Astrocyte (in vitro differentiated cells and primary cell): ENCODE measurements at places on chromosomes 12 and 14. TPM values are rescaled to one million over a fixed set of nuclear protein-coding genes. Genes with fewer than 3 reads are reported as not detected.

DNA sequence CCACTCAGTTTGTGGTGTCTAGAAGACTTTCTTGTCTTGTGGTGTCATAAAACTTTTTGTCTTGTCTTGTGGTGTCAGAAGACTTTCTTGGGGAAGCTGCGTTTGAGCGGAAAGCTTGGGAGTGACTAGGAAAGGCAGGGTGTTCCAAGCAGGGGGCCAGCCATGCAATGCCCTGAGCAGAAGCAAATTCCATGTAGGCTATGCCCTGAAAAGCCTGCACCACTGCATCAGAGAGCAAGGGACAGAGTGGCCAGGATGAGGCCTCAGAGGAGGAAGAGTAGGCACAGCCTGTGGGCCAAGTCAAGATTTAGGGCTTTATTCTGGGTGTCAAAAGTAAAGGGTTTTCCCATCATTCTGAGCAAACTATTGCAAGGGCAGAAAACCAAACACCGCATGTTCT lies 14.5 kb downstream of the KRT8 start:
- DNase-seq = no peak

DNA sequence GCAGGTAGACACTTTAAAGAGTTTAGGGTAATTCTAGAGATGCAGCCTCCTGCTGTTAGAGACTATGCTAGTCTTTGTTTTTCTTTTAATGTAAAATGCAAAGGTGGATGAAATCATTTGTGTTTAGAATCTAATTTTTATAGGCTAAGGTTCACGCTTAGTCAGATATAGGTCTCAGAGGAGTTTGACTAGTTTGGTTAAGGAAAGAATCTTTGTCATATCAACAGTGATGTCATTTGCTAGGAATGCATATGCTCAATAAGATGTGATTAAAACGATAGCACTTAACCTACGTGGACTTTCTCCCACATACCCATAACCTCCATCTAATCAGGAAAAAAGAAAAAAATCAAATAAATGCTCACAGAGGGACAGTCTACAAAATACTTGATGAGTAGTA lies 859.3 kb upstream of the ATXN7L3B start:
- DNase-seq = no peak

- no peak for DNase-seq
Measured at GRCh38 chr12:99906786-99907579, 77.8 kb downstream of the ANKS1B start.

DNA sequence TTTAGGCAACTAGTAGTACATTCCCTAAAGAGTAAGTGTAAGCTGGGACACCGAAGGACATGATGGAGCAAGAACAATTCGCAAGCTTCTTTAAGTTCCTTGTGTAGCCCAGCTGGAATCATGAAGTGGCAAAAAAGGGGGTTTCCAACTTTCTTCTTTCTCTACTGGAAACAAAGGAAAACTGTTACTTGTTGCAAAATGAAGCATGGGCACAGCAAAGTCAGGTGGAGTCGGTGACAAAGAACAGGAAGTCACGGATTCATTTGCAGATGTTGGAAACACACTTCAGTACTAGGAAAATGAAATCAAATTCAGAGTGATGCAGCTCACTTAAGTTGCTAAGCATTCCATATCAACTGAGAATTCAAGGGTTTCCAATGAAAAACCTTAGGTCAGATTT lies 706.9 kb upstream of the STXBP6 start:
- no peak for DNase-seq

DNA sequence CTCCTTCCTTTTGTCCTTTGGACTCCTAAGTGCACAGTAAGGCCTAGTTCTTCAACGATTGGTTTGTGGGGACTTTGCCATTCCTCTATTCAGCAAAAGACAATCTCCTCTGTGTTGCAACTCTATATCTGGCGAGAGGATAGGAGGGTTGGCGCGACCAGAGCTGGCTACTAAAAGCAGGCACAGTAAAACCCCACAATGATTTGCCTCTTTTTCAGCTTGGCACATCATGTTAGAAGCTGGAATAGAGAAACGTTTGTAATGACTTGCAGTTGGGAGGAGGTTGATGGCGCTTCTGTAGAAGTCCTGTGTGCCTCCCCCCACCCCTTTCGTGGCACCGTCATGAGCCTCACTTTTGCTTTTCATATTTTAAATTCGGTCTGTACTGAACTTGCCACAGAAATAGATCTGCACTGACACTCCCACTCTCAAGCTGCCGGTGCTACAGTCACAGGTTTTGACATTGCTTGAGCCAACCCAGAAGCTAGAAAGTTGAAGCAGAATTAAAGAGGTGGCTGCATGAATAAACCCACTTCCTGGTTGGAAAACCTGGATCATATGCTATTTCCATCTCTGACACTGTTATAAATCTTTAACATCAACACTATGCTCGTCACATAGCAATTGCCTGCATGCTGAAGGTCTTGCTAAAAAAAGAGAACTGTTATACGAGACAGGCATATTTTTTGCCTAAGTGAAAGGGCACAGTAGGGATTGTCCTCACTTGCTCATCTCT lies 315.3 kb upstream of the PRICKLE1 start:
- DNase-seq = no peak

GRCh38 chr14:68099495-68100045 lies 280.0 kb downstream of the RAD51B start:
- DNase-seq = peak; percentile 80

GRCh38 chr12:93783832-93784231 lies 106.7 kb downstream of the CRADD start:
- no peak for DNase-seq

DNA sequence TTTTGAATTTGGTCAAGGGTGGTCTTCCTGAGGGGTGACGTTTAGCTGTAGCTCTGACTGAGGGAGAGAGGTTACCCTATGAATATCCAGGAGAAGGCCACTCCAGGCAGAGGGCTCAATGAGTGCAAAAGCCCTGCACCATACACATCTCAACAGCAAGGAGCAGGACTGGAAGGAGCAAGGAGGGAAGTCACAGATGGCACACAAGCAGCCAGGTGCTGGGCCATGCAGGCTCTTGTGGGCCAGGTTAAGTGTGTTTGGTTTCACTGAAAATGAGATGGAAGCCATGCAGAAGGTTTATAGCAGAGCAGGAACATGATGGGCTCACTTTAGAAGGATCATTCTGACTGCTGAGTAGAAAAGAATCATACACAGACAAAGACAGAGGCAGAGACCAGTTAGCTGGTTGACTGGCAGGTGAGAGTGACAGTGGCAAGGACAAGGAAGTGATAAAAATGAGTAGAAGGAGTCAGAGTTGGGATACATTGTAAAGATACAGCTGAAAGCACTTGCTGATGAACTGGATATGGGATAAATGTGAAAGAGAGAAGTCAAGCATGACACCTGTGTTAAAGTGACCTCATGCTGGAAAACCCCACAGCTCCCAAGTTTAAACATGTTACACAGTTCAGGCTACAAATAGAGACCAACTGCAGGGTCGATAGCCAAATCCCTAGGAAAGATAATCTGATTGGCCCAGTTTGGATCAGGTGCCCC lies 81.2 kb downstream of the PRKD1 start:
- no peak for DNase-seq

GRCh38 chr12:48601013-48601756 lies 31.3 kb upstream of the LALBA start:
- peak; percentile 20 for DNase-seq

DNA sequence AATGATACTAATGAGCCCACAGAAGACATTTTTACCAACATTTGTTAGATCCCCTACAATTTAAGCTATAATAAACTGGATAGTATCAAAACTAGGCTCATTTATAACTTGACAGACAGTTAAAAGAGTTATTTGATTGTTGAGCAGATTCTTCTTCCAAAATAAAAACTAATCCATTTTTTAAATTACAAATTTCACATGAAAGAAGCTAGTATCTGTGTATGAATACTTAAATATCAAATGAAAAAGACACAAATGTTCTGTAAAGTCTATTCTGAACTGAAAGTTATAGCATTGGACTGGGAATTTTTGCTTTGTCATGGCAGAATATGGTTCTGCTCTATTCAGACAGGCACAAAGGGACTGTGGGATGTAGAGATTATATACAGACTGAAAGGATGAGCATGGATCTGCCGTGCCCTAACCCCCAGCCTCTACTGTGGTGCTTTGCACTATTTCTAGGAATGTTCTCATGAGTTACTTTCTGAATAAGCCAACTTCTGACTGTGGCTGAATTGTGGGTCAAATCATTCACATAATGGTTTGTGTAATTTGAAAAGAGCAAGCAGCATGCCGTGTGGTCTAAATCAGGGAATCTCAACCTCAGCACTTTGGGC lies 352.7 kb downstream of the KCNH5 start:
- DNase-seq = peak; percentile 68

Gene PLXNC1
- 5.8 and 6.9 TPM in 2 replicates for total RNA-seq

Gene GPD1
- 0.29 and 0.59 TPM in 2 replicates for total RNA-seq

Gene AEBP2
- total RNA-seq = 39.8 and 41.7 TPM in 2 replicates

Gene SELPLG
- 4.9 and 5.8 TPM in 2 replicates for total RNA-seq

Gene AQP6
- total RNA-seq = not detected in 2 replicates

Gene PGF
- 2.5 and 3.5 TPM in 2 replicates for total RNA-seq

Gene IL22
- not detected in 2 replicates for total RNA-seq

Gene RND1
- total RNA-seq = 2.2 and 2.4 TPM in 2 replicates
